ENCODE measurements at places on chromosomes 11 and 22. TPM values are rescaled to one million over a fixed set of nuclear protein-coding genes. Genes with fewer than 3 reads are reported as not detected.

Gene APOL3
- total RNA-seq, result 0.05 TPM

Gene TH
- not detected for total RNA-seq

Gene TREH
- not detected for total RNA-seq

Gene HORMAD2
- total RNA-seq, result not detected

Gene KCNJ1
- not detected for total RNA-seq

Gene PDGFB
- total RNA-seq, result 2.9 TPM

Gene BEST1
- total RNA-seq, result 5.6 TPM

Gene VPREB1
- not detected for total RNA-seq

Gene BDNF
- 9.1 TPM for total RNA-seq

Gene TSG101
- 106 TPM for total RNA-seq

Gene SHANK2
- total RNA-seq, result 7.0 TPM

Gene OR52I1
- not detected for total RNA-seq

Gene TKFC
- total RNA-seq, result 67.2 TPM

Gene SOX10
- total RNA-seq, result not detected

Gene CRYBA4
- not detected for total RNA-seq

Gene RIMBP3B
- 0.25 TPM for total RNA-seq

Gene OR5B21
- total RNA-seq, result not detected

Gene NNMT
- 357 TPM for total RNA-seq

Gene MRGPRX3
- 0.14 TPM for total RNA-seq

Gene POTEH
- not detected for total RNA-seq

Gene TRIM48
- 0.06 TPM for total RNA-seq

Gene AIFM3
- 3.5 TPM for total RNA-seq

Gene GNG3
- total RNA-seq, result not detected

Gene SYT7
- 1.0 TPM for total RNA-seq

Gene TMEM9B
- total RNA-seq, result 39.0 TPM

Gene DEPDC7
- total RNA-seq, result 7.0 TPM

Gene KLHDC7B
- not detected for total RNA-seq

Gene RBFOX2
- 24.5 TPM for total RNA-seq

Gene MS4A6E
- not detected for total RNA-seq

Gene ILK
- total RNA-seq, result 120 TPM

Measured in A549 treated with dexamethasone at 1 μM for 4 hours (cell line).